Endothelial cell of umbilical vein (primary cell): ENCODE measurements at places on chromosomes 16 and 17. TPM values are rescaled to one million over a fixed set of nuclear protein-coding genes. Genes with fewer than 3 reads are reported as not detected.

The CTRB2 gene
- total RNA-seq = not detected in 2 replicates

The LRRC75A gene
- total RNA-seq = 2.9 and 3.7 TPM in 2 replicates

The NEUROD2 gene
- not detected in 2 replicates for total RNA-seq

The HP gene
- not detected in 2 replicates for total RNA-seq

The MVP gene
- total RNA-seq = 116 and 118 TPM in 2 replicates

The GH1 gene
- not detected in 2 replicates for total RNA-seq

The HBA2 gene
- not detected in 2 replicates for total RNA-seq

The TNP2 gene
- total RNA-seq = not detected in 2 replicates
